Occipital lobe (tissue), 3 donors: ENCODE measurements at places on chromosomes 5 and 9.

DNA sequence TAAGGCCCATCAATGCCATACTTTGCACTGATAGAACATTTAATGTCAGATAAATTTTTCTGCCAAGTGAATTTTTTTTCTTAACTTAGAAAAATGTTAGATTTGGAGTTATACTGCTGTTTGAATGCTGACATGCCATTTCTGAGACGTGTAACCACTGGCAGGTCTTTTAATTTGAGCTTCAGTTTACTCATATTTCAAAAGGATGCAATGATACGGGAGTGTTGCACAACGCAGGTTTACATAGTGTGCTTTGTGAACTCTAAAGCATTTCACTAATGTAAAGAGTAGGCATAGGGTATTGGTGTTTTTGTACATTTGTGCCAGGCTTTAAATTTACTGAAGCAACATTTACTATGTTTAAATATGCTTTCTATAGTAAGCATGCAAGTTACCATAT lies 4.2 kb downstream of the ZBTB43 start:
- no peak for DNase-seq

DNA sequence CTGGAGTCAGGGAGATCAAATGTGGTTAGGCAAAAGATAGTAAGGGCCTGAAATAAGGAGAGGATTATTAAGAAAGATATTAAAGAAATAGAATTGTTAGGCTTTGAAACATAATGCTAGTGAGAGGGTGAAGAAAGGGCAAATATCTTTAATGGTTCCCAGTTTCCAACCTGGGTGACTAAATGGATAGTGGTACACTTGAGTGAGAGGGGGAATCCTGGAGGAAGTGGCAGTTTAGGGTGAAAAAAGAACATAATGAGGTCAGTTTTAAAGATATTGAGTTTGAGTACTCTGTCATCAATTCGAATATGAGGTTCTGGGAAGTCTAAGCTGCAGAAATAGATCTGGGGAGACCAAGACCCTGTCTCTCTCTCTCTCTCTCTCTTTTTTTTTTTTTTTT lies 18.9 kb downstream of the DNAI1 start:
- DNase-seq = no peak

DNA sequence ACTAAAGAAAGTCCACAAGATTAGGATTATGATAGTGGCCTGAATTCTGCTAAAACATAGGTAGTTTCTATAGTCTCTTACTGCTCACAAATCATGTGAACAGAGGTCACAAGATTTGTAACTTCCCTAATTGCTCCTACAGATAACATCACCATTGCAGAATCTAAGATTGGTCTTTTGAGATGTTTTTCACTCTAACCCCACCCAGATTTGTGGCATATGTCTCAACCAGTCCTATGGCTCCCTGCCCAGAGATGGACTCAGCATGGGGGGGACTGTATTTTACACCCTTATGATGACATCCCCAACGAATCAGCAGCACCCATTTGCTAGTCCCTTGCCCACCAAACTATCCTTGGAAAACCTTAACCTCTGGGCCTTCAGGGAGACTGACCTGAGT lies 1046.2 kb downstream of the CDH12 start:
- DNase-seq = no peak

DNA sequence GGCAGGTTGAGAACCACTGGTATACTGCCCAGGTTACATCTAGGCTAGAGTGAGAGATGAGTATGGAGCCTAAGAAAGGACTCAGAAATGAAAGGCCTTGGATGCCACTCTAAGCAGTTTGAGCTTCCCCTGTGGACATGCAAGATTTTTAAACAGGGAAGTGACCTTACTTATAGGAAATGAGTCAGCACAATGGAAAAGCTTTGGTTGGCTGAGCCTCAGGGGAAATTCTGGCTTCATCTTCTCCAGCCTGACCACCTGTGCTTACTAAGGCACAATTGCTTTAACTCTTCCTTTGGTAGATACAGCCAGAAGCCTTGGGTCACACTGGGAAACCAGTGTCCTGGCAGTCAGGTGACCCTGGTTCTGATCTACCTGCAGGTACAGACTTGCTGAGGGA lies 380.2 kb upstream of the ZNF462 start:
- no peak for DNase-seq

DNA sequence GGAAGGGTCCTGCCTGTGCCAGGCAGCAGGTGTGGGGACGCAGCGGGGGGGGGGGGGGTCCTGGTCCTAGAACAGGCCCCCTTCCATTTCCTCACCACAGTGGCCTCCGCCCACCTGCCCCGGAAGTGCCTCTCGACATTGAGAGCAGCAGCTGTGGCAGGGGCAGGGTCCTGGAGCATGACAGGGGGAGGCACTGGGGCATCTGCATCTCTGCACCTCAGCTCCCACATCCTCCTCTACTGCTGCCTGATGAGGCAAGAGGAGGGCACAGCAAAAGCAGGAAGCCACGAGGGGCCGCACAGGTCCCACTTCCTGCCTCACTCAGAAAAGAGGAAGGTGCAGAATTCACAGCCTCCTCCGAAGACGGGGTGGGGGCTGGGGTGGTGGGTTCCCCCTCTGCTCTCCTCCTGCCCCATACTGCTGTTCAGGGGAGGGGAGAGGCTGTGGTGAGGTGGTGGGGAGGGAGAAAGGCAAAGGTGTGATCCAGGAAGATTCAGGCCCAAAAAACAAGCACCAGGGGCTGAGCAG lies 14.8 kb downstream of the AKNA start:
- no peak for DNase-seq

- no peak for DNase-seq
Measured at GRCh38 chr9:130939405-130940026, 469 bp upstream of the FIBCD1 start.

DNA sequence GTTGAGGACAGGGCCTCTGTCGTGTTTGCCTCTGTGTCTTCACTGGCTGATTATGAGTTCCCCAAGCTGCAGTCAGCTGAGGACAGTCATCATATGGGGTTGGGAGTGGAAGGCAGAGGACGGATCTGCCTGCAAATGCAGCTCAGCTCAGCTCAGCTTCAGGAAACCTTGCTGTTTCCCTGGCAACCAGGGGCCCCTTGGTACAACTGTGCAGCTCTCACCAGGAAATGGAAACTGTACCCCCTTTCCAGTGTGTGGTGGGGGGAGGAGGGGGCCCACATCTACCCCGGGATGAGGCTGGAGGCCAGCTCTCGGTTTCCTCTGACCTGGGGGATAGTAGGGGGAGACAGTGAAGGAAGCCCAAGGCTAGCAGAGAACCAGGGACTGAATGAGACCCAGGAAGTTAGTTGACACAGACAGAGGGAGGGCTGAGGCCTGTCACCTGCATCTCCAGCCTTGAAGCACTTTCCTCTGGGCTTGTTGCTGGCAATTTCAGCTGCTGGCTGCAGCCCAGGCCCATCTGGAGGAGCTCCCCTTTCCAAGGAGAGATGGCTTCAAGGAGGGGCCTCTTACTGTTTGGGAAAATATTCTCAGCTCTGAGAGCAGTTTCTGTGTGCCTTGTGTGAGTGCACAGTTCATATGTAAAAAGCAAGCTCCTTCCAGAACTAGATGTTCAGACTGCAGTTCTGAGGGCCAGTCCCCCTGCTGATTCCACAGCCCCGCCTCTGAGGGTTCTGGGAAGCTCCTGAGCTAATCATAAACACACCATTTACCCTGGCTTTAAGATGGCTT lies 6.9 kb downstream of the ANXA6 start:
- peak; percentile 33 for DNase-seq
